ENCODE measurements at places on chromosomes 5 and 9.

DNA sequence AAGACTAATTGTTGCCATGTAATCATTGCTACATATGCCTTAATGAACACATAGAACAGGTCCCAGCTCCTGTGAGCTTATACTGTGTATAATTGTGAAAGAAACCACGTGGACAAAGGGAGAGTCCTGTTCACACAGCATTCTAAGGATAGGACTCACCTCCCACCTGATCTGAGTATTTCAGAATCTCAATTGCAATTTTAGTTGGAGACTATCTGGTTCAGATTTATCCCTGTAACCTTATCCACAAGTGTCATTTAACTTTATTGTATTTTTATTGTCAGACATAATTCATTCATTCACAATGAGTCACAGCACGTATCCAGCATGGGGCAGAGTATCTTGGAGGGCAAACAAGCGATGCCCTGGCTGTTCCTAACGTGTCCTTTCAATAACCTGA is 448.3 kb downstream of the NTRK2 start:
- no peak for DNase-seq

DNA sequence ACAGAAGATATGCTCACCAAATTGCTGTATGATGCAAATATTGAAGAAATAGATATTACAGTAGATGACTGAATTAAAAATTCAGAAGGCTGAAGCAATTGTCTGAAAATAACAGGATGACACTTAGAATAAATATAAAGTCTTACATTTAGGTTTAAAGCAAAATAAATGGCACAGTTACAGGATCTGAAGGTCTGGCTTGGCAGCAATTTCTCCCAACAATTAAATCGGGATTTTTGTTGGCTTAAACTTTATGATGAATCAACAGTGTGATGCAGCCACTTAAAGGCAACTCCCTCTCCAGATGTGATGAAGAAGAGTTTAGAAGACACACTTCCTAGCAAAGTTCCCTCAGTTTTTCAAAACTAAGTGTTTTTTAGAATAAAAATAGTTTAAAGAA is 80.5 kb downstream of the NREP start:
- DNase-seq, result no peak

- no peak for DNase-seq
Observed at GRCh38 chr5:143837306-143837848, 25.4 kb downstream of the HMHB1 start.

- DNase-seq, result no peak
Observed at GRCh38 chr9:123772967-123773366, 157.0 kb downstream of the DENND1A start.

DNA sequence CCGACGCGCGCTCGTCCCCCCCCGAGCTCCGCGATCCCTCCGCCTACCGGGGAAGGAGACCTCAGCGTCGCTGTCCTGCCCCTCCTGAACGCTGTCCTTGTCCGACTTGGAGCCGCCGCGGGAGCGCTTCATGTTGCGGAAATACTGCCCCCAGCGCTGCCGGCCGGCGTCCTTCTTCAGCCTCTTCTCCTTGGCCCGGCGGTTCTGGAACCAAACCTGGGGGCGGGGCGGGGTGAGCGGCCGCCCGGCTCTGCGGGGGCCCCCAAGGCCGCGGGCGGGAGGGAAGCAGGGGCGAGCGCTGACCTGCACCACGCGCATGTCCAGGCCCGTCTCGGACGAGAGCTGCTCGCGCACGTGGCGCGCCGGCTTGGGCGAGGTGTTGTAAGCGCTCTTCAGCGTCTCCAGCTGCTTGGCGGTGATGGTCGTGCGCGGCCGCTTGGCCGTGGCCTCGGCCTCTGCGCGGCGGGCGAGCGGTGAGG is 6.3 kb downstream of the LHX3 start:
- DNase-seq, result no peak

DNA sequence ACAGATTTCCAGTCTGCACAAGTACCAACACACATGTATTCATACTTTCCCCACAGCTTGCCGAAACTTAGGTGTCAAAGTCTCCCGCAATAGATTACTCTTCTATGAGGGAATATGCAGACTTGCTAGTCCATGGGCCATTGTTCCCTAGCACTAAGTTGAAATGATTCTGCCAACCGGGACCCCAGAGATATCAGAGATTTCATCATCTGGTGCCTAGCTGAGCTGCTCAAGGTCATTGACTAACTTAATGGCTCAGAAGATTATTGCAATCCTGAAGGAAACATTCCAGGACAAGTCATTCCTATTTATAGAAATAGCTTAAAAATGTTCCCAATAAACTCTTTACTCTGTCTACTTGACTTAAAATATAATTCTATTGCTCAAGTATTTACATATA is 202.6 kb downstream of the PIK3R1 start:
- no peak for DNase-seq

- no peak for DNase-seq
Observed at GRCh38 chr5:54135042-54135441, 175.3 kb downstream of the ARL15 start.

DNA sequence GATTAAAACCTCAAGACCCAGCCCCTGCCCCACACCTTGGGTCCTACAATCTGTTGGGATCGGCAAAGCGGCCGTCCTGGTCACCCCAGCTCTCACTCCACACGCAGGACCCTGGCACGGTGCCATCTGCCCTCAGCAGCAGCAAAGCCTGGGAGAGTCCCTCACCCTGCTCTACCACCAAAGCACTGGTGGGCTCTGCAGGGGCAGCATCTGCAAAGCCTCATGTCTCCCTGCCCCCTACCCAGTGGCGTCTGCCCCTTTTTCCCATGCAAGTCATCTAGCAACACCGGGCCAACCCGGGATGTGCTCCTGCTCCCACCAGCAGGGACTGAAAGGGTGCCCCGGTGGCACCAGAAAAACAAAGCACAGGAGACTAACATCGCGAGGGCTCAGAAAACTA is 19.6 kb upstream of the CNOT6 start:
- DNase-seq, result no peak

DNA sequence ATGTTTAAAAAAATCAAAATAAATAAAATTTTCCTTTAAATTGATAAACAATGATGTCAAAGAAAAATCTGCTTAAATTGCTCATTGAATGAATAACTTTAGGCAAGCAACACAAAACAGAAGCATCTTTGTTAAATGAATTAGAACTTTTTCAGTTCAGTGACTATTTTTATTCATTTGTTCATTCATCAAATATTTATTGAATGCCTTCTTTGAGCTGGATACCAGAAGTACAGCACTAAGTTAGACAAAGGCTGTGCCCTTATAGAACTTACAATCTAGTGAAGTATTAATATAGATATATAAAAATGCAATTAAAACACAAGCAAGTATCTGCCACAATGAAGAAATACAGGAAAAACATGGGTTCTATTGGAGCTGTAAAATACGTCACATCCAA is 10.8 kb downstream of the FNIP1 start:
- no peak for DNase-seq

DNA sequence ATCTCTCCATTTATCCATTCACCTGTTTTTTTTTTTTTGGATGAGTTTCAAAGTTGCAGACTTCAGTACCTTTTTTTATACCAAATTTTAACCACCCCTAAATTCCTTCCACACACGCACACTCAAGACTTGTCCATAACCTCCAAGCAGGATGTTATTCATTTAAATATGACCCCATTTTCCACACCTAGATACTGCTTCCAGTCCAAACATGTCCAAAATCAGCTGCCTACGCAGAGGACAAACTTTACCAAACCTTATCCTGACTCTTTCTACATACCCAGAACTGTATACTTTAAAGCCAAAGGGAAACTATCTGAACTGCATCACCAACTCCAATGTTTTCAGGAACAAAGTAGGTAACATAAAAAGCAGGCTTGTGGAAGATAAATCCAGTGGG is 36.0 kb upstream of the FYB1 start:
- DNase-seq, result no peak

- no peak for DNase-seq
Observed at GRCh38 chr9:125644819-125645507, 62.0 kb downstream of the MAPKAP1 start.

DNA sequence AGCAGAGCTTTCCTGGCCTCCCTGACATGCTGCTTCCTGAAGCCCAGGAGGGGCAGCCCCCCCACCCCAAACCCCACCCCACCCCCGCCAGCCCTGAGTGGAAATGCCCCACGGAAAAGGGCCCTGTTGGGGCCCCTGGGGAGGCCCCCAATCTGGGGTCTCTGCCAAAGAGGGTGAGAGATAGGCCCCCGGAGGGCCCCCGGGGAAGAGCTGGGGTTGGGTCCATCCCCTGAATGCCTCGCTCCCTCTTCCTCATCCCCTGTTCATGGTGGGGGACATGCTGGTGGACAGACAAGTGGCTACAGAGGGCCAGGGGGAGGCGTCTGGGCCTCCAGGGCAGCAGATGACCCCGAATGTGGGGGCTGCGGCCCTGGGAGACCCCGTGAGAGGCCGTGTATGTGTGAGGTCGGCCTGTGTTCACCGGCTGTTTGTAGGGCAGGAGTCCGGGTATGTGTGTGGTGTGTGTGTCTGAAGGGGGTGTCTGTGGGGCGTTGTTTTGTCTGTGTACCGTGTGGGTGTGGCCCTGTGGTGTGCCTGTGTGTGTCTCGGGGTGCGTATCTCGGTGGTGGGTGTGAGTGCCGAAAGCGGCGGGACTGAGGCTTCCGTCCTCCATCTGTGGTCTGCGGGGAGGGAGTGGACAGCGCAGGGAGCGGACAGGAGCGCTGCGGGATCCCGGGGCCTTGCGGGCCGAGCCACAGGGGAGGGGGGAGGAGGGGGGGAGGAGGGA is 11.3 kb downstream of the C9orf50 start:
- DNase-seq, result peak; percentile 42

DNA sequence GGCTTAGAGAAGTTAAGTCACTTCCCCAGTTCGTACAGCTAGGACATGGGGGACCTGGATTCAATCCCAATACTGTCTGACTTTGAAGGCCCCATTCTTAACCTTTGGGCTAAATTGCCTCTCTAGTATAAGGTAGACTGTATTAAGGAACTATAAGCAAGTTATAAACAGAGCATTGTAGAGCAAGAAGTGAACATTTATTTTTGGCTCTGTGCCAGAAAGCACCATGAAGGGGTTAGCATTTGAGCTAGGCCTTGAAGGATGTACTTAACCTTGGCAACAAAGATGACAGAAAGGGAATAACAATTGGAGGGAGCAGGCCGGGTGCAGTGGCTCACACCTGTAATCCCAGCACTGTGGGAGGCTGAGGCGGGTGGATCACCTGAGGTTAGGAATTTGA is 32.8 kb downstream of the GALNT10 start:
- DNase-seq, result no peak

GRCh38 chr5:110343616-110344015 is 382.9 kb downstream of the TMEM232 start:
- DNase-seq, result no peak

DNA sequence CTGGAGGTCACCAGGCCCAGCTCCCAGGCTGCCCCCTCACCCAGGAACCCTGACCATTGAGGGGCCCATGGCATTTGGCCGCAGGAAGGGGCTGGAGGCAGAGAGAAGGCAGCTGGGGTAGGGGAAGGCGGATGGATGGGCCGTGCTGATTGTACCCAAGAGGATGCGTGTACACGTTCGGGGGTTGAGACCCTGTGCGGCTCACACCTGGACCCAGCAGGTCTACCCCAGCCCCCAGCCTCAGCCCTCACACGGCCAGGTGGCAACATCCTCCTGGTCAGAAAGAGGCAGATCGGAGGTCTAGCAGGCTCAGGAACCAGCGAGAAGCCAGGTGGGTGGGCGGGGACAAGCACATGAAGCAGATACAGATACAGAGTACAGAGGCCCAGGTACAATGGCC is 33.7 kb downstream of the NACC2 start:
- DNase-seq, result no peak

DNA sequence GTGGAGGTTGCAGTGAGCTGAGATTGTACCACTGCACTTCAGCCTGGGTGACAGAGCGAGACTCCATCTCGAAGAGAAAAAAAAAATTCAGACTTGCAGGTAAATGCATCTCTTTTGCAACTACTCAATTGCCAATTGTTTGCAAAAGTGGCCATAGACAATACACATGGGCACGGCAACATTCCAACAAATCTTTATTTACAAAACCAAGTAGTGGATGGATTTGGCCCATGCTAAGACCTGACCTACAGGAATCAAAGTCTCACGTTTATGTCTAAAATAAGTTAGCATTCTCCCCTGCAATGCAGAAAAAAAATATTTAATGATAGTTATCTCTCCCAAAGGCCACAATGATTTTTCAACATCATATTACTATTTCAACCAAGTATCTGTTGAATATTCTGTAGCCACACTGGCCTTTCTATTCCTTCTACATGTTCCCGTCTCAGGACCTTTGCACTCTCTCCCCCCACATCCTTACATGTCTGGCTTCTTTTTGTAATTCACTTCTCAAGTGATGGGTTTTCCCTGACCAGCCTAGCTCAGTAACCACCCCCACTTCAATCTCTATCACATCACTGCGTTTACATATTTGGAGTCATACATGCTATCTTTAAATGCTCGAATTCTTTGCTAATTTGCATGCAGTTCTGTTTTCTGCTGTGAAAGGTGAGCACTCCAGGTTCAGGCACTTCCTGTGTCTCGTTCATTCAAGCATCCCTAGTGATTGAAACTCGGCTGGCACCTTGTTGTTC is 54.2 kb downstream of the FNBP1 start:
- no peak for DNase-seq

- DNase-seq, result no peak
Observed at GRCh38 chr5:60821488-60822284, 22.4 kb downstream of the ELOVL7 start.

- DNase-seq, result no peak
Observed at GRCh38 chr5:39201781-39202596, 17.4 kb downstream of the FYB1 start.

DNA sequence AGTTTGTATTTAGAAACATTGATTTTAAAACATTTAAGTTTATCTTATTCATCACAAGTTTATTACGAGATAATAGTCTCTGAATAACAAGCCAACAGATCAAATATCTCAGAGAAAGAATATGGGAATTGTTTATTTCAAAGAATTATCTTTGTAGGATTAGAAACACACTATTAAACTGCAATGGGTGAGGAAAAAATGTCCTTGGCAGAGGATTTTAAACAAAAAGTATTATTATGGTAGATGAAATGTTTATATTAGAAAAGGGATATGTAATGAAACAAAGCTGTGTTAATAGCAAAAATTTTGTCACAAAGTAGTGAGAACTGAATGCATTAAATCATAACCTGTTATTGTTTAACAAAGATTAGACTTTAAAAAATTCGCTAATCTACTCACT is 1382.9 kb upstream of the DMAC1 start:
- DNase-seq, result no peak

- no peak for DNase-seq
Observed at GRCh38 chr5:174221436-174221835, 175.9 kb downstream of the NSG2 start.

DNA sequence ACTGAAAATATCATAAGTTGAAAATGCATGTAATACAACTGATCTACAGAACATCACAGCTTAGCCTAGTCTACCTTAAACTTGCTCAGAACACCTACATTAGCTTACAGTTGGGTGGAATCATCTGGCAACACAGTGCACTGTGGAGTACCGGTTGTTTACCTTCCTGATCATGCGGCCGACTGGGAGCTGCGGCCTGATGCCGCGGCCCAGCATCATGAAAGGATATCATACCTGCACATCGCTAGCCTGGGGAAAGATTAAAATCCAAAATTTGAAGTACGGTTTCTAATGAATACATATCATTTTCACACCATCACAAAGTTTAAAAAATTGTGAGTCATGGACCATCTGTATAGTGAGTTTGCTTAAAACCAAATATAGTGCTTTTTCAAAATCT is 1.8 kb downstream of the HACD4 start:
- no peak for DNase-seq
